Karpas-422 (cell line): ENCODE measurements at places on chromosomes 1 and 21. TPM values are rescaled to one million over a fixed set of nuclear protein-coding genes. Genes with fewer than 3 reads are reported as not detected.

DNA sequence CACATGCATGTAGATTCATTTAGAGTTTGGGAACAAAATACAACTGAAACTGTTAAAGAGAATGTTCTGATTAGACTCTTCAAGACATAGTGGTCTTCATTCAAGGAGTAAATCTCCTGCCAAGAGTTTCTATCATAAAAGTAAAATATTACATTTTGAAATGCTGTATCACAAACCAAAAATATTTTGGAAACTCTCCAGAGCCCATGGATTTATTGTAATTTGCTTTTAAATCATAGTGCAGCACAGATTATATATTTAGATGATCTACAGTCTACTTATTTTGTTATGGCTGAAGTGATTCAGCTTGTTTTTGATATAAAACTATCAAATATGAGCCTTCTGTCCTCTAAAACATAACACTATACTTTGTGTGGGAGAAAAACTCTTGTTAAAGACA lies 105.3 kb downstream of the DISP1 start:
- no peaks in the 10 kb centered on the region for H3K36me3 ChIP-seq
- H3K4me3 ChIP-seq = no peak overlapping the region
- no peak for DNase-seq
- no peak overlapping the region for H3K27ac ChIP-seq

DNA sequence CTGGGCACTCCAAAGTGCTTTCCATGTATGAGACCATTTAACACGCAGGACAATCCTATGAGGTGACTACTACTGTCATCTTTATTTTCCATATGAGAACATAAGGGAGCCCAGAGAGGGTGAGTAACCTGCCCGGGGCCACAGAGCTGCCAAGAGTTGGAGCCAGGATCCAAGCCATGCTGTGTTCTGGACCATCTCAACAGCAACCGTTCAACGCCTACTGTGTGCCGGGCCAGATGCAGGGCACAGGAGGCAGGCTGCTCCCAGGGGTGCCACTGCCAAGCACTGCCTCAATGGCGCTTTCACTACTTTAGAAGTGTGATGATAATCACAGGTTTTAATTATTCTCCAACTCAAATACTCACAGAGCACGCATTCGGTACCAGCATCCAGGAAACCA lies 3.8 kb downstream of the ALDH4A1 start:
- H3K36me3 ChIP-seq = no peaks in the 10 kb centered on the region
- DNase-seq = no peak
- H3K27ac ChIP-seq = no peak overlapping the region
- H3K4me1 ChIP-seq = no peaks in the 10 kb centered on the region
- H3K4me3 ChIP-seq = no peak overlapping the region

DNA sequence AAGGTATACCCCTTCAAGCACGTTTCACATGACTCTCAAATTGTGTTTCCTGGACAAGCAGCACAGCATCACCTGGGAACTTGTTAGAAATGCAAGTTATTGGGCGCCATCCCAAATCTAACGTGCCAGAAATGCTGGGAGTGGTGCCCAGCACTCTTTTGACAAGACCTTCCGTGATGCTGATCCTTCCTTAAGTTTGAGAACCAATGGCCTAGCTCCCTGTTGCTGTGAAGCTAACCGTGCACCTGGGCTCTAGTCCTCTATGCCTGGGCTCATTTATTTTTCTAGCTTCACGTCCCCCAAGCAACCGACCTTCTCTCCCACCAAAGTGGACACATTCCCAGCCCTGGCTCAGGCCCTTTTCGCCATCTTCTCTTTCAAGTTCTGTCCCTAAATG lies 4.3 kb downstream of the BEST4 start:
- H3K36me3 ChIP-seq = peaks cover under 1% of the 10 kb centered on the region; the same call in 1 of the 2 replicates
- peak overlapping the region; percentile 80 for H3K27ac ChIP-seq
- H3K4me3 ChIP-seq = peak overlapping the region; percentile 82
- H3K4me1 ChIP-seq = peaks cover 41% of the 10 kb centered on the region

- H3K36me3 ChIP-seq = no peaks in the 10 kb centered on the region
- no peak overlapping the region for H3K4me3 ChIP-seq
- peaks cover 20% of the 10 kb centered on the region for H3K4me1 ChIP-seq
Measured at GRCh38 chr1:155093911-155094621, 15.4 kb downstream of the EFNA3 start.

The HFM1 gene
- not detected in 2 replicates for total RNA-seq

DNA sequence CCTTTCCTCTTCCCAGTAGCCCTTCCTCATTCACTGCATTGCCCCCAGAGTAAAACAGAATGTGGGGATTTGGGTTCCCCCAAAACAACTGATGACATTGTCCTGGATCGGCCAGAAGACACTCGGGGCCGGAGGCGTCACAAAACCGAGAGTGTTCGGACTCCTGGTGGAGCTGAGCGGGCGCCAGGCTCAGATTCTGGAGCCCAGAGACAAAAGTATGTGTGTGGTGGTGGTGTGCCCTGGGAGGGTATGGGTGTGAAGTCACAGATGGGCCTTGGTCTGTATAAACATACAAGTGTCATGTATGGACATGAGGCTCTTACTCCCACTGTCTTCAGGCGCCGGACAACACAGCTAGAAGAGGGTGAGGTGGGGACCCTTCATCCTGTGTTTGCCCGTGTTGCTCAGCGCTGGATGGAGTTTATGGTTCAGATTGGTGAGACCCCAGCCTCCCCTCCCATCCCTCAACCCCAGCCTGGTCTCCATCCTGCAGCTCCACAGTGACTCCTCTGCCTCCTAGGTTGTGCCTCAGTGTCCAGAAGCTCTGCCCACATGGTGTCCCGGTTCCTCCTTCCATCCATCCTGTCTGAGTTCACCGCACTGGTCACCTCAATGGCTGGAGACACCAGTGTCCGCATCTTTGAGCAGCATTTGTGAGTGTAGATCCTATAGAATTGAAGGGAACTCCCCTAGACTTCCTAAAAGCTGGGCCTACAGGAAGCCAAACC lies 12.4 kb downstream of the HYI start:
- 0 out of 2 replicates have a peak, but pooled peaks cover 2% of the 10 kb centered on the region for H3K36me3 ChIP-seq
- DNase-seq = no peak
- no peaks in the 10 kb centered on the region for H3K4me1 ChIP-seq
- H3K27ac ChIP-seq = no peak overlapping the region
- H3K27me3 ChIP-seq = no peaks in the 10 kb centered on the region

DNA sequence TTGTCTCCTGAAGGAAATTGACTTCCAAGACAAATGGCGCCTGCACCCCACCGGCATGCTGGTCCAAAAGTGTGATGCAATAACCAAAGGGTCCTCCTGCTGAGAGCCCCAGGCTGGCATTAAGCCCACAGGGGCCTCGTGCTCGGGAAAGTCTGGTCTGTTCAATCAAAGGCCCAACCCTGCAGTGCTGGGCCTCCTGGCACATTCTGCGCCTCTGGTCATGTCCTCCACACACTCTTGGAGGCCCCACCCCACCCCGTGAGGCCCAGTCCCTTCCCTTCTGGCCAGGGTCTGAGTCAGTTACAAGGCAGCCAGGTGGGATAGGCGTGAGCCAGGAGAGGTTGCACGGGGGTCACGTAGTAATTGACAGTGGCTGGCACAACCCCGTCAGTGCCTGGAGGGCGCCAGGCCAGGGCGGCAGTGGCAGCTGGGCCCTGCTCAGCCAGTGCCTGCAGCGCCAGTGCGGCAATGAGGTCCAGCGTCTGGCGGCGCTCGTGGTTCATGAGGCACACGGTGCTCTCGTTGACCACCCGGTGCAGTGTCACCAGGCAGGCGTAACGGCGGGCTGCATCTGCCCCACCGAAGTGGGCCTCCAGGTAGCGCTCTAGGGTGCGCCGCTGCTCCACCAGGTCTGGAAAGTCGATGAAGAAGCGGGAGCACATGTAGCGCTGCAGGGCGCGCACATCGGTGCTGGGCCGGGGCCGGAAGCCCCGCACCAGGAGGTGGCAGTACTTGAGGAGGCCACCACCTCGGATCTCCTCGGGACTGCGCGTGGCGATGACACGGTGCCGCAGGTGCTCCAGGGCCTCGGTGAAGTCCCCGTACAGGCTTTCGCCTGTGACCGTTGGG lies 6.8 kb downstream of the TENT5B start:
- H3K36me3 ChIP-seq = no peaks in the 10 kb centered on the region
- H3K27me3 ChIP-seq = no peaks in the 10 kb centered on the region
- peaks cover 16% of the 10 kb centered on the region for H3K4me1 ChIP-seq
- no peak overlapping the region for H3K4me3 ChIP-seq
- DNase-seq = no peak

GRCh38 chr1:183223467-183223866 lies 37.4 kb downstream of the LAMC2 start:
- H3K27ac ChIP-seq = no peak overlapping the region
- no peak overlapping the region for H3K4me3 ChIP-seq
- no peak for DNase-seq
- H3K4me1 ChIP-seq = no peaks in the 10 kb centered on the region
- no peaks in the 10 kb centered on the region for H3K36me3 ChIP-seq
- H3K27me3 ChIP-seq = no peaks in the 10 kb centered on the region

- H3K4me3 ChIP-seq = no peak overlapping the region
- no peaks in the 10 kb centered on the region for H3K4me1 ChIP-seq
- DNase-seq = no peak
- H3K27me3 ChIP-seq = no peaks in the 10 kb centered on the region
Measured at GRCh38 chr21:40681164-40681859, 165.6 kb downstream of the DSCAM start.

- H3K27ac ChIP-seq = no peak overlapping the region
- H3K4me3 ChIP-seq = no peak overlapping the region
- no peak for DNase-seq
- no peaks in the 10 kb centered on the region for H3K4me1 ChIP-seq
- no peaks in the 10 kb centered on the region for H3K36me3 ChIP-seq
- no peaks in the 10 kb centered on the region for H3K27me3 ChIP-seq
Measured at GRCh38 chr1:176444286-176444685, 18.7 kb upstream of the PAPPA2 start.

DNA sequence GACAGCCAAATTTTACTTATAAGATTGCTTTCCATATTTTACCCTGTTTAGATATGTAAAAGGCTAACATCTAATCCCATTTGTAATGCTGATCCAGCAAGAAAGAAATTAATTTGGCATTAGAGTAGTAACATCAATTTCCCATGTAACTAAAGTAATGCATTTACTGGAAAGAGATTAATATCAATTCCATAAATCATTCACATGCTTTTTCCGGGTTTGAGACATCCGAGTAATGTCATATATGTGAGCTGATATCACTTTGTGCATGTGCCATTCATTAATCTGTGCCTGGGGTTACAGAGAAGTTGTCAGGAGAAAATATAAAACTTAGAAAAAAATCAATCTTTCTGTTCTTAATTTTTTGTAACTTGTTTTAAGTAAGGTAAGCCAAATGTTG lies 206.1 kb downstream of the AGBL4 start:
- no peaks in the 10 kb centered on the region for H3K27me3 ChIP-seq
- H3K4me3 ChIP-seq = no peak overlapping the region
- no peak for DNase-seq
- H3K36me3 ChIP-seq = no peaks in the 10 kb centered on the region

The COL11A1 gene
- not detected in 2 replicates for total RNA-seq

GRCh38 chr1:229217716-229218115 lies 53.2 kb upstream of the RAB4A start:
- no peaks in the 10 kb centered on the region for H3K36me3 ChIP-seq
- no peak for DNase-seq
- no peak overlapping the region for H3K4me3 ChIP-seq

GRCh38 chr1:155091071-155092051 lies 12.7 kb downstream of the EFNA3 start:
- no peak overlapping the region for H3K27ac ChIP-seq
- peaks cover 28% of the 10 kb centered on the region for H3K4me1 ChIP-seq
- peak overlapping the region; percentile 43 for H3K4me3 ChIP-seq
- DNase-seq = peak; percentile 94
- H3K36me3 ChIP-seq = no peaks in the 10 kb centered on the region

- H3K4me1 ChIP-seq = peaks cover 5% of the 10 kb centered on the region; the same call in 1 of the 2 replicates
- no peak for DNase-seq
- H3K36me3 ChIP-seq = no peaks in the 10 kb centered on the region
- H3K27ac ChIP-seq = no peak overlapping the region
- no peaks in the 10 kb centered on the region for H3K27me3 ChIP-seq
- no peak overlapping the region for H3K4me3 ChIP-seq
Measured at GRCh38 chr1:9314111-9314510, 21.4 kb downstream of the SPSB1 start.

The TRPM2 gene
- 0.90 TPM in 1 of 2 replicates, not detected in the other for total RNA-seq

GRCh38 chr1:101102426-101103156 lies 77.0 kb upstream of the DPH5 start:
- no peaks in the 10 kb centered on the region for H3K27me3 ChIP-seq
- no peaks in the 10 kb centered on the region for H3K36me3 ChIP-seq
- H3K27ac ChIP-seq = no peak overlapping the region
- no peak for DNase-seq
- H3K4me1 ChIP-seq = peaks cover 16% of the 10 kb centered on the region

DNA sequence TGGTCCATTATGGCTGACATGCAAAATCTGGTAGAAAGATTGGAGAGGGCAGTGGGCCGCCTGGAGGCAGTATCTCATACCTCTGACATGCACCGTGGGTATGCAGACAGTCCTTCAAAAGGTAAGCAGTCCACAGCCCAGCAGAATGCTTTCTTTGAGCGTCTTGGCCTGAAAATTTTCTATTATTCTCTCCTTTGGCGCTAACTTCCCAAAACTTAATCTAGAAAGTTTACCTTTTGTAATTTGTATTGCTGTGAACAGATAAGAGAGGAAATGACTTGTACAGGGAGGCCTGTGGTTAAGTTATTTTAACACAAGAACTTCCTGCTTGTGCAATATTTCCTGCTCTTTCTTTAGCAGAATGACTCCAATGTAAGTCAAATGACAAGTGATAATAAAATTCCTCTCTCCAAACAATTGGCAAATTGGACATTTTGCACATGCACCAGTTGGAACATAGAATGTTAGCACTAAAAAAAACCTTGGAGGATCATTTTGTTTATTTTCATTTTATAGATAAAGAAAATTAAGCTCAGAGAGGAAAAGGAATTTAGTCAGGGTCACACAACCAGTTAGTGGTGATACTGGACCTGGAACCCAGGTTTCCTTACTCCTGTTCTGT lies 18.9 kb downstream of the CAP1 start:
- peaks cover 35% of the 10 kb centered on the region for H3K36me3 ChIP-seq
- peak overlapping the region; percentile 98 for H3K27ac ChIP-seq
- peak overlapping the region; percentile 56 for H3K4me3 ChIP-seq
- H3K27me3 ChIP-seq = no peaks in the 10 kb centered on the region
- DNase-seq = peak; percentile 81
- peaks cover 72% of the 10 kb centered on the region for H3K4me1 ChIP-seq

The KRTAP7-1 gene
- total RNA-seq = not detected in 2 replicates

GRCh38 chr21:38929142-38929541 lies 123.4 kb downstream of the ETS2 start:
- no peaks in the 10 kb centered on the region for H3K36me3 ChIP-seq
- H3K27me3 ChIP-seq = no peaks in the 10 kb centered on the region
- peaks cover 2% of the 10 kb centered on the region; the same call in 1 of the 2 replicates for H3K4me1 ChIP-seq
- no peak overlapping the region for H3K27ac ChIP-seq

DNA sequence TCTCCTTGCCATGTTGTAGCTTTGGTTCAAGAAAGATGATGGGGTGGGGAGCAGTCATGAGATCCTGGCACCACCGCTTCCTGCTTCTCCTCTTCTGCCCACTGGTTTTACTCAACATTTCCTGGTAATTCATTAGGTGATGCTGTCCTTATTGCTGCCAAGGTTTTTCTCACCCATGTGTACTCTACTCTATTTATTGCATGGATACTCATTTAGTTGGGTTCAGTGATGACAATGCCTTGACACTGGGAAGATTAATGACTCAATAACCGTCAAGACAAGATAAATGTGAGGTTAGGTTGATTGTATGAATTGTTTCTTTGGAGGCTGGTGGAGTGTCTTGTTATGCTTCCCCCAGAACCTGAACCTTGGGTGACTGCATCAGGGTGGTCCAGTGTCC lies 484.2 kb downstream of the SIPA1L2 start:
- H3K27ac ChIP-seq = no peak overlapping the region
- no peaks in the 10 kb centered on the region for H3K36me3 ChIP-seq
- DNase-seq = no peak
